Nephron progenitor cell (in vitro differentiated cells): ENCODE measurements at places on chromosomes 3 and 15.

DNA sequence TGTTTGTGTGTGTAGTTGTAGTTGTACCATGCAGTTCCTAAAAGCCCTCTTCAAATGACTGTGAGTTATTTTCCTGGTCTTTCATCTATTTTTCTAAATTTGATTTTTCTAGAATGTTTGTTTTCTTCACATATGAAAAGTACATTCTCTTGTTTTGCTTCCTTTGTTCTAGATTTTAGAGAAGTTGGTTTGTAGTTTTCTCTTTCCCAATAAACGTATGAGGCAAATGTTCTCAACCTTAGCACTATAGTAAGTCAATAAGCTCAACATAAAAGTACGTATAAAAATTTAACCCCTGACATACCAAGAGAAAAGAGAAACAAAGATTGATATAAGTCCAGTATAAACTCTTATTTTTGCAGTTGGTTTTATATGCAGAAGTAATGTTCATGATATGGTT lies 74.7 kb downstream of the IL1RAP start:
- no peak for DNase-seq

DNA sequence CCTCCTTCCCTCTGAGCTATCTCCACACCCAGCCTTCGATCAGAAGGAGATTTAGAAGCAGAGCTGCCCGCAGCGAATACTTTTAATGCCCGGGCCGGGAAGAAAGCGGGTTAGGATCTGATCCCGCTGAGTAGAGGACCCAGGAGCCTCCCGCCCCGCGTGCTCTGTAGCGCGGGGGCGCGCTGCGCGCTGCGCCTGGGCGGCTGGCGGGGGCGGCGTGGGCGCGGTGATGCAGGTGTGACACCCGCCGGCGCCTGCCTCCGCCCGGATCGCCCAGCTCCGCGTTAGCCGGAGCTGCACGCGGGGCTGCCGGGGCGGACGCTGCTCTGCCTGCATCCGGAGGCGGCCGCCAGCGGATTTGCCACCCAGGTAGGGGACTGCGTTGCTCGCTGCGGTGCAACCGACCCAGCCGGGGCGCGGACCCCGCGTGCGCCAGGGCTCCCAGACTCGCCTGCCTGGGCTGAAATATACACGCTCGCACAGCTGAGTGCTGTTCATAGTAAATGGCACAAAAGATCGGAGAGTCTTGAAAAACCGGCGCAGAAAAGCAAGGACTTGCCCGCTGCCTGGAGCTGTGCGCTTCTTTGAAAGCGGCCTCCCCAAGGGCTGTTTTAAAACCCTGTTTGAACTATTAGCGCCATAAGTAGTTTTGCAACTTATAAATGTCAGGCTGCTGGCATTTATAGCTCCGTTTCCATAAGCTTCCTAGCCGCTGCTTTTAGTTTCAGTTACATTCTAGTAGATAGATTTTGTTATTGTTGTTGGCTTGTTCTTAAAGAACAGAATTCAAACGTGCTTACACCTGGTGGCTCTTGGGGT lies at the start of gene SV2B:
Gene SV2B, plus strand, starts transcription at position 263 of the 819 bp plus-strand sequence. CDS start 126,007 bp downstream, outside the sequence.
- peak; percentile 72 for DNase-seq

GRCh38 chr3:66532160-66532587 lies 31.4 kb upstream of the LRIG1 start:
- DNase-seq: no peak

DNA sequence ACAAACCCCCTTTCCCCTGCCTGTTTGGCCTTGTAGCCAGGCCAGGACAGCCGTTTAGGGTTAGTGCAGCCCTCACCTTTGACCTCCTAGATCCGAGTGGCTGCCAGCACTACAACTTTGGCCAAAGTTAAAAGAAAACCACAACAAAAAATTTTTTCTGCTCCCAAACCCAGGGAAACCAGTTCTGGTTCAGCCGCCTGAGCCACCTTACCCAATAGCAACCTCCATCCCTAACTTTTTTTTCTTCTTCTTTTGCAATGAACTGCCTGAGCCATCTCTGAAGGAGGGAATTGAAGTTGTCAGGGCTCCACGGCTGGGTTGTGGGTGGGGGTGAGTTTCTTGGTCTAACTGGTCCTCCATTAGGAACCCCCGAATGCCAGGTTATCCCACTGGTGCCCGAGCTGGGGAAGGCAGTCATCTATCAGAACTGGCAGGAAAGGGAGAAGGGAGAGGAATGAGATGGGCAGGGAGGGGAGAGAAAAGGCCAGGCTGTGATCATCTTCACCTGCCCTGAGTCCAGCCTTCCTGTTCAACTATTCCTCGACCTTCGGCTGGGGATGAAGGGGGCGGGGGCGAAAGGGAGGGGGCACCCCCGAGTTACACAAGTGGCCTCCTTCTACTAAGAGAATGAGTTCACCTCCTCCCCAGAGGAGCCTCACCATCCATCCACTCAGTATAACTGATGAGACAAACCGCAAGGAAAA lies 6.2 kb upstream of the NR2F2 start:
- DNase-seq: no peak

- no peak for DNase-seq
These were observed 23.1 kb upstream of the EIF4A2 start for GRCh38 chr3:186760141-186760833.

DNA sequence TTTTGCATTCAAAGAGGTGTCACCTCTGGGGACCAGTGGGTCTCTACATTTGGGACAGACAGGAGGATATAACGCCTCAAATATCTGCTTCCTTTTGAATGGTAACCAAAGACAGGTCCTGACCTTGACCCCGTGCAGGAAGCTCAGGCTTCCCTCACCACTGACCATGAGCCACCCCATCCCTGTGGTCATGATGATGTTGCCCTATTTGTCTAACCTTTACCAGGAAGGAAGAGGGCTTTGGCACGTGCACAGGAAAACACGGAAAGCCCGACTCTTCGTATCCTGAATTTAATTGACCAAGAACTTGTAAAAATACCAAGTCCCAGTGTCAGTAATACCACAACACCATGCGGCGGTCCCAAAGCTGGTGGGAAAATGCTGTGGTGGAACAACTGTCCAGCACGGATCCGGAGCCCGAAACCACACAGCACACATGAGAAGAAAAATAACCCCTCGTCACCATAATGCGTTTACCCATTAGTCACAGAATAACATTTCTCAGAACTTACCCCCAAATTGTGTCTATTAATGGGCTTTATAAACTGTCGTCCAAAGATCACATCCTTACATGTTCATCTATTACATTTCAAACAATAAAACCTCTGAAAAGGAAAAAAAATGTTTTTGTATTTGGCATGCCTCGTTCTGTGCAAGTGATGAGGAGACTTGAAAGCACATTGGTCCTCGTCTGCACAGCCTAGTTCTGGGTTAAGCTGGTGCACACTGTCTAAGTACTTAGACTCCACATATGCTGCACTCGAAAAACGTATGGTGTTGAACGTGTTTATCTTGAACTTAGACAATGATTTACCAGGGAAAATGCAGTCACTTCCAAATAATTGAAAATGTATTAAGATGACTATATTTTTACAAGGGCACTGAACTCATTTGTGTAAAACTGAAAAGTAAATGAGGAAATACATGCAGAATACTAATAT lies 118.9 kb upstream of the IGF1R start:
- no peak for DNase-seq

- DNase-seq: no peak
These were observed 155.6 kb downstream of the TIGIT start for GRCh38 chr3:114449271-114450007.

- DNase-seq: no peak
These were observed 18.4 kb upstream of the OCA2 start for GRCh38 chr15:28117432-28117990.

- no peak for DNase-seq
These were observed 213.4 kb upstream of the SEMA6D start for GRCh38 chr15:47503876-47504275.

- no peak for DNase-seq
These were observed 1.5 kb upstream of the GRIP2 start for GRCh38 chr3:14541646-14542045.

DNA sequence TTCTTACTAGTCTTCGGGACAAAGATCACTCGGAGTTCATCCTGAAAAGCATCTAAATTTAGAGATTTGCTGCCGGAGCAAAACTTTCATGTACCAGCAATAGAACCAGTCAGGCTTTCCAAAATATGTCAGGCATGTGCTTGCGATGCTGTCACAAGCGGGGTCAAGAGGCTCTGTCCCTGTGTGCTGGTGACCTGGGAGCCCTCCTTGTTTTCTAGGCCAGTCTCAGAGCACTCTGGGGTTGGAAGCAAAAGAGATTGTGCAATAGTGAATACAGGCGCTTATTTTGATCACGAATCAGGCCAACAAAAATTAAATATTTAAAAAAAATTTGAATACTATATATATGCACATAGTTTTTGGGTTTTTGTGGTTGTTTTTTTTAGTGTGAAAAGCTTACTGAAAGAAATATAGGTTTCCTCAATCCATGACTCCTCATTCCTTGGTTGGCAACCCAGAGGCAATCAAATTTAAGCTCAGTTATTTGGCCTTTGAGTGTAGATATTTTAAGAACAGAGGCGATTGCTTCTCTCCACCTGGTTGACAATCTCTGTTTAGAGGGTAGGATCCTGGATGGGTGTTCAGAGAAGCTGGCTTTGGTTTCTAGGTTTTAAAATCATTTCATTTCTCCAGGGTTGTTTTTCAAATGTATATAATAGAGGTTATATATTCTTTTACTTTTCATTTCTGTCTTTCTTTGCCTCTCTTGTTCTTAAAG lies 8.4 kb upstream of the KLHL24 start:
- DNase-seq: no peak

DNA sequence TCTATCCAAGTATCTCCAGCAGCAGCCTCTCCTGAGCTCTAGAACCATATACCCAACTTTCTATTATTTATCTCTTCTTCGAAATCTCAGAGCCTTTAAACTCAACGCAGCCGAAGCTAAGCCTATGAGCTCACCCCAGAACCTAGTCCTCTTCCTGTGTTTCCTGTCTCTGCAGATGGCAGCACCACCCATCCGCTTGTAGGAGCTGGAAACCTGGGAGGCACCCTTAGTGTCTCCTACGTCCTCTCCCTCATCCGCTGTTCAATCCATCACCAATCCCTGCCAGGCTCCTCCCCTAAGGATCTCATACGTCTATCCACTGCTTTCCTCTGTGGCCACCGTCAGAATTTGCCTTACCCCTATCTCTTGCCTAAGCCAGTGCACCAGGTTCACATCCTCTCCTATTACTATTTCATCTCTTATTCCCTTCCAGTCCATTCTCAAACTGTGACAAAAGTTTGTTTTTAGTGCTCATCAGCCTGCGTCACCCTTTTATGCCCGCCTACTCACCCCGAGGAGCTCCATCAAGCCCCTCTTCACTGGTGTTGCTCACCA lies 9.6 kb downstream of the VGLL4 start:
- no peak for DNase-seq

DNA sequence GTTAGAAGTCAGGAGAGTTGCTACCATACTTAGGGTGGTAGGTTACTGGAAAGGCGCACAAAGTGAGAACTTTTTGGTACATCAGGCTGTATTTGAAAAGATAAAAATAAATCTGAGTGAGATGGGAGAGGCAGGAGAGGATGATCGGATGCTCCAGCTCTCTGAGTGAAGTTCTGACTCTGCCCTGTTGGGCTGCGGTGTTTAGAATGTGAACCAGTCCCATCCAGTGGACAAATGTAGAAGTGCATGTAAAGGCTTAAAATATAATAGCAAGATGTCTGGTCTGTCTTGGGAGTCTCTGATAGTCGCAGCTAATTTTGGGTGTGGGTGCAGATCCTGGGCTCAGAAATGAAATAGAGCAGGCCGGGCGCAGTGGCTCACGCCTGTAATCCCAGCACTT lies 30.4 kb downstream of the ACKR2 start:
- DNase-seq: peak; percentile 34

DNA sequence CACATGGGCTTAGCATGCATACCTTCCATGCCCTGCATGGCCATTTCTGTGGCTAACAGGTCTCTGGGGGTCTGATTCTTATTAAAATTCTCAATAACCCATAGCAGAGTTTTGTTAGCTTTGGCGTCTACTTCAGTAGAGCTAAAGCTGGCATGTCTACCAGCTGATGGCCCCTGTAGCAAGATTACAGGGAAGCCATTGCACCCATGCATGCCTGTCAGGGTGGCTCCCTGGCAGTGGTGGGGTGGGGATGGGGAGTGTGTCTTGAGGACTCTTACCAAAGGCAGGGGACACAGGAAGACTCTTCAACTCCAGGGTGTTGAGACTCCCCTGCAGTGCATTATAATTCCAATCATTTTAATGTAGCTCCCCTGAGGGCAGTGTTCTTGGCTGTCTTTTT lies 4.7 kb downstream of the KY start:
- no peak for DNase-seq

DNA sequence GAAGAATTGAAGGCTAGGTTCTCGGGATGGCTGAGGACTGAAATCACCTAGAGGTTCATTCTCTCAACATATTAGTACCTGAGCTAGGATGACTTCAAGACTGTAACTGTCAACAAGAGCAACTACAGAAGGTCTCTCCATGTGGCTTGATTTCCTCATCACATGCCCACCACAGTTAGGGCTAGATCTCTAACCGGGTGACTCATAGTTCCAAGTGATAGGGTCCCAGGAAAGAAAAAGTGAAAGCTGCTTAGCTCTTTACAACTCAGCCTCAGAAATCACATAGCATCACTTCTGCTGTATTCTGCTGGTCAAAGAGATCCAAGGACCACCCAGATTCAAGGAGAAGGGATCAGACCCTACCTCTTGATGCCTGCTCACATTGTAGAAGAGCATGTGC lies 165.4 kb upstream of the AGTR1 start:
- no peak for DNase-seq

DNA sequence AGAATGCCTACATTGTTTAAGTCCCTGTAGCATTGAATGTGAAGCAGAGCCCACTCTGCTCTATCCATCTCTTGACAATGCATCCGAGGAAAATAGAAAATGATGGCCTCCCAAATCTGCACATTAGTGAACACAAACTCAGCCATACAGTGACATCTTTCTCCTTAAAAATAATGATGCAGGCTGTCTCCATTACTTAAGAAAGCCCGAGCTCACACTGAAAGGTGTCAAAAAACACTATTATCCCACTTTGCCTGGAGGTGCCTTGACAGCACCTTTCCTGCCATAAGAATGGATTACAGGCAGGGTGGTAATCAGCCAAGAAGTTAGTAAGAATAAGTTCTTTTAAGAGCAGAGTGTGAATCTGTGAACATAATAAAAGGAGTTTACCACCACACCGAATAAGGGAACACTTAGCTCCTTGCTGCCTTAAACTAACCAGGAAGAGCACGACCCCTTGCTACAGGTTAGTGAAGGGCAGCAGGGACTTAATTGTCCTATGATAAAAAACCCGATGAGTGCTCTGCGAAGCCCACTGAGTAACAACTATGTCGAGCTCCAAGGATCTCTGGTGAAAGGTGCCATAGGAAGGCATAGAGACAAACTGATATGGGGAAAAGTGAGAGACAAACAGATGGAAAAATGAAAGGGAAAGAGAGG lies 123.2 kb upstream of the TUSC7 start:
- DNase-seq: no peak

- peak; percentile 31 for DNase-seq
These were observed 1241.5 kb downstream of the ROBO2 start for GRCh38 chr3:78281381-78281780.

- no peak for DNase-seq
These were observed 14.4 kb upstream of the PLSCR1 start for GRCh38 chr3:146558781-146559180.
